ENCODE measurements at places on chromosomes 12 and 14.

DNA sequence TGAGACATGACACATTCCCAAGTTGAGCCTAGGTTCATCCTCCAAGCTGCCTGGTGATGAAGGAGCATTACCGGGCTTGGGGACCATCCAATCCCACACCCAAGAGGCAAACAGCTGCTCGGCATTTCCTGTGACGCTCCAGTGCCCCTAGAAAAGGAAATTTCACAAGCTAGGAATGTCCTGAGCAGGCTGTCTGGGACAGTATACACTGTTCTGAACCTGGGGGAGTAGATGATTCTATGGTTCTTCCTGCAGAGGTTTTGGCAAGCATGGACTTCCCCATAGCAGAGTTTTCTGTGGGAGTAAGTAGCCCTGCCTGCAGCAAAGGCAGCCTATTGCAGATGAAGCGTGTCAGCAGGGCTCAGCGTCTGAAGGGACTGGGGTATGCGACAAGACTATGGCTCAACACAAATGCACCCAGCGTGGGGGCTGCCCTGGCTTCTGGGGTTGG is 47.4 kb upstream of the SRSF5 start:
- DNase-seq = no peak

DNA sequence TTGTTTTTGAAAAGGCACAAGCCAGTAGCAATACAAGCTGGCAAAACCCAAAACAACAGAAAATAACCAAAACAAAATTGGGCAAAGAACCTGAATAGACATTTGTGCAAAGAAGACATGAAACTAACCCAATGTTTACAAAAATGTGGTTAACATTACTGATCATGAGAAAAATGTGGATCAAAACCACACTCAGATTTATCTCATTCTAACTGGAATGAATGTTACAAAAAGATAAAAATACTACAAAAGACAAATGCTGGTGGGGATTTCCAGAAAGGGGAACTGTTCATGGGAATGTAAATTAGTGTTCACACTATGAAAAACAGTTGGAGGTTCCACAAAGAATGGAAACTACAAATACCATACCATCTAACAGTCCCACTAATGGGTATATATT is 26.6 kb downstream of the ASCL4 start:
- no peak for DNase-seq

DNA sequence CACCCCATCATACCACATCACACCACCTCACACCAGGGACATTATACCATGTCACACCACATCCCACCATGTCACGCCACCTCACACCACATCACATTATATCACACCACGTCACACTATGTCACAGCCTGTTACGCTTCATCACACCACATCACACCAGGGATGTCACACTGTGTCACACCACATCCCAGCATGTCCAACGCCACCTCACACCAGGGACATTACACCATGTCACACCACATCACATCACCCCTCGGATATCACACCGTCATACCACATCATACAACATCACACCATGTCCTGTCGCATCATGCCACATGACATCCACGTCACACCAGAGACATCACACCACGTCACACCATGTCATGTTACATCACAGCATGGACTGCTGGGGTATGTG is 235.5 kb downstream of the TMEM121 start:
- peak; percentile 15 for DNase-seq

DNA sequence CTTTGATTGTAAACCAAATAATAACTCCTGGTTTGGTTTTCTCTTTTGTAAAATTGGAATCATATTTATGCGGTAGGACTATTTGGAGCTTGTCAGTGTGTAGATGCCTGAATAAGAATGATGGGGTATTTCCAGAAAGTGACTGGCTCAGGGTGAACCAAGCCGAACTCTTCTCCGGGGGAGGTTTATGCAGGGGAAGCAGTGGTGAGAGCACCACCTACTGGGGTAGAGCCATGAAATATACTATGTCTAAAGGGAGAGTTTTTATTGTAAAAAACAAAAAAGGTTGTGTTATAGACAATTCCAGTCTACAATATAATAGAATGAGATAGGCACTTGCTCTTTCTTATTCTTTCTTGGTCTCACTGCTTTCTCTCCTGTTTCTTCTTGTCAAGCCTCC is 222.9 kb upstream of the SLC16A7 start:
- no peak for DNase-seq

- DNase-seq = no peak
Observed at GRCh38 chr14:28412077-28412476, 354.5 kb upstream of the FOXG1 start.

DNA sequence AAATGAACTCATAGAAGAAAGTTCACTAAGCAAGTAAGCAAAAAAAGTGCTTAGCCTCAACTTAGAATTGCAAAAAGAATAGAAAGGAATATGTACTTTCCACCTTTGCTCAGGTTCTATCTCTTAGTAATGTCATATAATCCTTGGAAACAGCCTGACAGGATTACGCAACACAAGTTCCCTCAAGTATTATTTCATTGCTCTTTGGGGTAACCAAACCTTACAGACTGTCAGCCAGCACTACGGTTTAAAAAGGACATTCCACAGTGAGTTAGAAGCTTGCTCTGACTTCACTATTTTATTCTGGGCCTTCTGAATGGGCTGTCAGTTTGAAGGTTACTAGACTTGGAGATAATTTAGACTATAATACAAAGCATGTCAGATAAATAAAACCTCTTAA is 264.0 kb downstream of the ATXN7L3B start:
- DNase-seq = no peak

GRCh38 chr14:91058042-91058581 is 2.3 kb downstream of the RPS6KA5 start:
- DNase-seq = no peak

- peak; percentile 67 for DNase-seq
Observed at GRCh38 chr14:87805315-87805723, 187.7 kb downstream of the GALC start.

DNA sequence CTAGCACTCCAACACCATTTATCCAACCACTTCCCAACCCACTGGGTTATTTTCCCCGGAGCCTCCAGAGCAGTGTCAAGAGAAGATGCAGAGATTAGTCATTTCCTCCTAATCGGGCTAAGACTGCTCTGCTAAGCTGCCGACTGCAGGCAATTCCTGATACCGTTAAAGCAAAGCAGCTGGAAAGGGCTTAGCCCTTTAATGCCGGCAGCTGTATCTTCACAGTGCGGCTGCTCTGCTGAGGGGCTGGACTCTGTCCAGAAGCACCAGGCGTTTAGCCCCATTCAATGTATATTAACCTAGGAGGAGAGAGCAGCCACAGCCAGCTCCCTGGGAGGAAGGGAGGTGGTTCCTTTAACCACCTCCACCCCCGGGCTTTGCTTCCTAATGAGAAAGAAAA is 11.1 kb downstream of the AQP6 start:
- DNase-seq = no peak

DNA sequence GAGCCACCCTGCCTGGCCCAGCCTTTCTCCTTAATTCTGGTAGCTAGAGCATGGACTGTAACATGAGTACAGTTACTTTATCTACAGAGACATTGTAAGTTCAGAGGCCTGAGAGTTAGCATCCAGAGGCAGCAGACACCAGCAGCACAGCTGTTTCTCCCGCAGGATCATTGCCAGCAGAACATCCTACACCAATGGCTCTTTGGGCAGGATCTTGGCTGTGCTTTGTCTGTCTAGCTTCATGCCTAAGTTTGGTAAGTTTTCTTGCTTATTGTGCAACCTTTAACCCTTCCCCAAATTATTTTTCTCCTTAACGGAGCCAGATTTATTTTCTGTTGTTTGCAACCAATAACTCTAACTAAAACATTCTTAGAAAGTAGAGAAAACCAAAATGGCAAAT is 21.6 kb downstream of the C12orf71 start:
- DNase-seq = no peak

- DNase-seq = no peak
Observed at GRCh38 chr14:58954052-58954451, 234.4 kb upstream of the DAAM1 start.

DNA sequence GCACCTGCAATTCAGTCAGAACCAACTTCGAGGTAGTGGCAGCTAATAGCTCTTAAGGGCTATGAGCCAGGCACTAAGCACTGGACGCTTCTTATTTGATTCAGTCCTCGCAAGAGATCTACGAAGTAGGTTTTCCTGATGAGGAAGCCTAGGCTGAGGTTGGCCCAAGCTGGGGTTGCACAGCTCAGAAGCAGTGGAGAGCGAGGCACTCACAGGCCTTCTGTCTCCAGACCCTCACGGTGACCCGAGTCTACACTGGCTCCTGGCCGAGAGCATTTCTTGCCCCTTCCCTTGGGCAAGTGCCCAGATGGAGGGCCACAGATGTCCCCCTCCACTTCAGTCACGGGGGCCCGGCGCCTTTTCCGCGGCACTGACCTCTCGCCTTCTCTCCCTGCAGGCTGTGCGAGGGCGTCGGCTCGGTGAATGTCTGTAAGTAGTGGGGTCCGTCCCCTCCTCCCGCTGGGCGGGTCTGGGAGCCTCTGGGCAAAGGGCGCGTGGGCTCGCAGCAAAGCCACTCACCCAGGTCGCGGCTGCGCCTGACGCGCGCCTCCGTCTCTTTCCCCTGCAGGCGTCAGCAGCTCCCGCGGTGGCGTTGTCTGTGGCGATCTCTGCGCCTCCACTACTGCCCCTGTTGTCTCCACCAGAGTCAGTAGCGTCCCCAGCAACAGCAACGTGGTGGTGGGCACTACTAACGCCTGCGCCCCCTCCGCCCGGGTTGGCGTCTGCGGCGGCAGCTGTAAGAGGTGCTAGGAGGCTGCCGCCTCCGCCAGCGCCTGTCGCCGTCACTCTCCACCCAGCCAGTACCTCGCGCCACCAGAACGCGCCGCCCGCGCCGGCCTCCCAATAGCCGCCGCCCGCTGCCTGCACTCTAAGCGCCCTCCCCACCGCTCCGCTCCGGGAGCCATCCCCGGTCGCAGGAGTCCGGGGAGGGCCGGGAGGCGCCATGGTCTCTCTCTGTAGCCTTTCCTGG is 13.1 kb downstream of the KRT83 start:
- peak; percentile 68 for DNase-seq

- DNase-seq = no peak
Observed at GRCh38 chr12:116222358-116222757, 55.1 kb downstream of the MED13L start.
